ENCODE measurements at places on chromosomes 7 and 10. TPM values are rescaled to one million over a fixed set of nuclear protein-coding genes. Genes with fewer than 3 reads are reported as not detected.

DNA sequence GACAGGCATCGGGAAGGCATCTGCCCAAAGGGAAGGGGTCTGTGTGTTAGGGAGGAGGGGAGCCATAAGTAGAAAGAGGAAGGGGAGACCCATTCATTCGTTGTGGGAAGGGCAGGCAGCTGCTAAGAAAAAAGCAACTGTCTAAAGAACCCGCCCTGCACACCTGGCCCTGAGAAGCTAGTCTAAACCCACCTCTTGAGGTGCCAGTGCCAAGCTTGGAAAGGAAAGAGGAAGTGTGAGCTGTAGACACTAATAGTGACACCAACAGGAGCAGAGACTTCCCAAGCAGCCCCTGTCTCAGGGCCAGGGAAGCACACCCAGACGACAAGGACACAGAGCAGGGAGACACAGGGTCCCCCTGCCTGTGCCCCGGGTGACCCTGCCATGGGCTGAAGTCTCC is 40.8 kb upstream of the PRSS58 start:
- no peak for DNase-seq

- no peak for DNase-seq
Observed at GRCh38 chr7:16929146-16929762, 47.5 kb upstream of the AGR3 start.

DNA sequence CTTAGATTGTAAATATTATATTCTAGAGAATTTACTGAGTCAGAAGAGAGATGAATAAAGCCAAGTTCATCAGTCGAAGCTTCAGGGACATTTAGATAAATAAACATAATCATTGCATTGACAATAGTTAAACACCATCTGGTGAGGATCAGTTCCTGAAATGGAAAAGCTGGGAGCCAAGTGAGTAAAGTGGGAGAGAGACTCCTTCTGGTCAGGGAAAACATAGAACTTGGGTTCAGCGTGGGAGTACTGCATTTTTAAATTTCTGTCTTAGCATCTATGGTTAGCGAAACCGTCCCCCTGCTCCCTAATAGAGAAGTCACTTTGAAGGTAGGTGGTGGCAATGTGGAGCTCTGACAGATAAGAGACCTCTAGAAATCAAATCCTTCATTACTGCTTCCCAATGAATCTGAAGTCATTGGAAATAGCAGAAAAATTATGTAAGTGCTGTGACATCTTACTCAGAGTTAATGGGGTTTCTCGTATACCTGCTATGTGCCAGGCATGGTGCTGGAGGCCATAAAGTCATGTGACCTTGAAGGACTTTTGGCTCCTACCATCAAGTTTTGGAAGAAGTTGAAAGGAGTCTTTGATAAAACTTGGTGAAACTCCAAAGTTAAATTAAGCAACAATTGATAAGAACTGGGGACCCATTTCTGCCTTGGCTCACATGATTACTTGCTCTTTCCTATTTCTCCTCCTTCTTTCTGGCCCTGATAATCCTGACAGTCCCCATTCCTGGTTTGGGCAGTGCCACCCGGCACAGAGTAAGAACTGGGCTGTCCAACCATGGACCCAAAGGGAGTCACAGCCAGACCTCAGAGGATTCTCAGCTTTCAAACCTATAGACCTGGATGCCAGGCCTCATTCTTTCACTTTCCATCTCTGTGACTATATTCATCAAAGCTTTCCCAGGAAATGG is 211.2 kb downstream of the C7orf25 start:
- no peak for DNase-seq

DNA sequence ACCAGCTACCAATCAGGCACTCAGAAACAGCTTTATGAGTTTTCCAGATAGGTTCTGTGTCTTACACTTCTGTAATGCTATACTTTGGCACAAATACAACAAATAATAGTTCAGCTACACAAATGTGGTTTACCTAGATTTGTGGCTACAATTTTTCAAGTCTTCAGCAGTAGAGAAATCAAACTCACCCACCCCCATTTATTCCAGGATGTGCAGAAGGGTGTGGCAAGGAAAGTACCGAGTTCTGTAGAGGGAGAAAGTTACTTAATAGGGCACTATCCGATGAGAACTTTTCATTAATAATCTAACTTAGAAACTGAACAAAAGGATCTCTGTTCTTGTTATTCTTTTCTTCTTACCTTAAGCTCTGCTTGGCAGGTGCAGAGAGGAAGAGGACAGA is 30.3 kb upstream of the ATP6V0A4 start:
- DNase-seq, result no peak

GRCh38 chr7:114929570-114929969 is 7.7 kb downstream of the MDFIC start:
- DNase-seq, result no peak

- no peak for DNase-seq
Observed at GRCh38 chr10:100836891-100837290, 75.9 kb upstream of the SLF2 start.

GRCh38 chr7:139909379-139910050 is 80.5 kb downstream of the TBXAS1 start:
- DNase-seq, result no peak

DNA sequence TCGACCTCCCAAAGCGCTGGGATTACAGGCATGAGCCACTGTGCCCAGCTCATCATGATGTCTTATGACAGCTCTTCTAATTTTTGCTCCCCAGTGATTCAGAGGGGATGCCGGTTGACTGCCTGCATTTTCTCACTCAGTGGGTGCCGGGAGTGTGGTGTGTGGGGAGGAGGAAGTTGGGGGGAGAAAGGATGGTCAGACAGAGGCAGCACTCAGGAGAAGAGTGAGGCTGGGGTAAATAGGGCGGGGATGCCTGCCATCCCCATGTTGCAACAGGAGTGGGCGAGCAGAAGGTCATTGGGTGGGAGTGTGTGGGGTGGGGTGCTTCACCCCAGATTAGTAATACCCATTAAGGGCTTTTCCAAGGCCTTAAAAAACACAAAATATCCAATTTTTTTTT is 3.5 kb upstream of the CCL24 start:
- DNase-seq, result no peak

DNA sequence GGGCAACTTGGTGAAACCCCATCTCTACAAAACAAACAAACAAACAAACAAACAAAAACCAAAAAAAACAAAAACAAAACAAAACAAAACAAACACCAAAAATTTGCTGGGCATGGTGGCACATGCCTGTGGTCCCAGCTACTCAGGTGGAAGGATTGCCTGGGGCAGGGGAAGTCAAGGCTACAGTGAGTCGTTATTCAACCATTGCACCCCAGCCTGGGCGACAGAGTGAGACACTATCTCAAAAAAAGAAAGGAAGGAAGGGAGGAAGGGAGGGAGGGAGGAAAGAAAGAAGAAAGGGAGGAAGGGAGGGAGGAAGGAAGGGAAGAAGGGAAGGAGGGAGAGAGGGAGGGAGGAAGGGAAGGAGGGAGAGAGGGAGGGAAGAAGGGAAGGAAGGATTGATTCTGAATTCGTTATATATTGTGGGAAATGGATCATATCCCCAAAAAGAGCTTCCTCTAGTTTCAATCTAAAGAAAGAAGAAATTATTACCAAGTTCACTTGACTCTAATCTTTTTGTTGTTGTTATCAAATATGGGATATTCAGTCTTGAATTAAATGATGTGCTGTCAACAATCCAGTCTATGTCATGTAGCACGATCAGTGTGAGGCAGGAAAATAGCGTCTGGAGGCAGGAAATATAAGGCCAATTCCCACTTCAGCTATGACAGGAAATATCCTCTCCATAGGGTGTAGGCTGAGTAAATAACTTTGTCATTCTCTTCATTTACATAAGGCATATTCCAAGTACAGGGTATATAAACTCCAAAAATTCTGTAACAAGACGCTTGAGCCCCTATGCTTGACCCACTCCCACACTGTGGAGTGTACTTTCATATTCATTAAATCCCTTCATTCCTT is 26.2 kb upstream of the TRIM24 start:
- DNase-seq, result no peak

DNA sequence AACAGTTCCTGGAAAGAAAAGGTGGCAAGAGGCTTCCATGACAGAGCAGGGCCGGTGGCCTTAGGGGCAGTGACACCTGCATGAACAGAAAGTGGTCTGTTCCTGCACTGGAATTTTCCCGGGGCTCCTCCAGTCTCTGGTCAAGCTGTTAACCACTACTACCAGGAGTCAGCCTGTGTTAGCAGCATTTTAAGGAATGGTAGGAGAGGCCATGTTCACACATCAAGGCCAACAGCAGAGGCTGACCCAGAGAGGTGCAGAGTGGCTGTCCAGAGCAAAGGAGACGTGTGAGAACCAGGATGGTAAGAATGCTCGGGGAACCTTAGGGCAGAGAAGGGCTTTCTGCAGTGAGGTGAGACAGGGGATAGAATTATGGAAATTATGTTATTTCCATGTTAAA is 8.5 kb downstream of the H2BK1 start:
- DNase-seq, result no peak

GRCh38 chr10:1782841-1783240 is 45.5 kb upstream of the ADARB2 start:
- no peak for DNase-seq

DNA sequence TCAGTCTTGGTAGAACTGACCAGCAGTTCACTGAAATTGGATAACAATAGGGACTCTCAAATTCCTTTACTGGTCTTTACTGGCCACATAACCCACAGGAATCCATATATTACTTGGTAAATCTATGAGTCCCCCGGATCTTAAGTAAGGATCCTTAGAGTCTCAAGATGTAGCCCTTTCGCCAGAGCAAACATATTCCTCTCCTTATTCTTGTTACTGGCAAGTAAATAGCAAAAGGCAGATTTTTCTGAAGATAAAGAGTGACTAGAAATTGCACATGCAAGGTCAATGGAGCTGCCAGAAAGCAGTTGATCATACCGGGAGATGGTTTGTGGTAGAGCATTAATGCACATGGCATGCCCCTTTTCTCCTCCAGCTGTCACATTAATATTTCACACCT is 283.0 kb downstream of the HDAC9 start:
- DNase-seq, result no peak

The MOGAT3 gene
- not detected for total RNA-seq

The FXYD4 gene
- not detected for total RNA-seq

The MMD2 gene
- not detected for total RNA-seq

Measured in ovary (tissue), 10 donors.